T1000 (cell line): ENCODE measurements at places on chromosomes 3 and 15.

DNA sequence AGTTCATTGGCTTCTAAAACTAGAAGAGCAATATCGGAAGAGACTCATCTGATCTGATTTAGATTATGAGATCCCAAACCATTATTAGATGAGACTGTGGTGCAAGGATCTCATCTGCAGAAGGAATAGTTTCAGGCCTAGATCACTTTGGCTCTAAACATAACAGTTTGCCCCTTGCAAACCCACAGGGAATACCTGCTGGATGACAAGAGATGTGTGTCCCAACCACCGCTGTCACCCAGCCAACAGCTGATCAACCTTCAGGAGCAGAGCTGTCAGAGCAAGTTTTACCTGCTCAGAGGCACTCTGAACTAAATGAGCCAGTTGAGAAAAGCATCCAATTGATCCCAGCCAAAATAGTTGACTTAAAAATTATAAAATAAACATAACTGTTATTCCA, 64.0 kb upstream of the ST3GAL6 start:
- no peak for DNase-seq

DNA sequence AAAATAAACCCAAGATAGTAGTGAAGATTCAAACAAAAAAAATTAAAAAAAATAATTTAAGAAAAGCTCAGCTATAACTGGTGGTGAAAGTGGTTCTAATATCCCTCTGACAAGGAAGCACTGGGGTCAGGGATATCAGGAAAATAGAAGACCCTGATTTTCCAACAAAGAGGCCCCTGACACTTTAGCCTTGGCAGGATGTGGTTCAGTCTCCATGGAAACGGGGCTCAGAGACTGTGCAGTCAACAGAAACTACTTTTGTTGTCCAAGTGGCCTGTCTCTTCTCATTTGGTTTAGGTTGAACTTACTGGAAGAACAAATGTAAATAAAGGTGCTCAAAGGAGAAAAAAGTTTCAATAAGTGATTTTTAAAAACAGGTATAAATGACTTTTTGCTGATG, 27.2 kb downstream of the INTS14 start:
- DNase-seq, result no peak

- DNase-seq, result no peak
Measured at GRCh38 chr3:122770521-122771202, 23.0 kb downstream of the HSPBAP1 start.

GRCh38 chr3:153749070-153749610, 372.1 kb upstream of the ARHGEF26 start:
- DNase-seq, result no peak

GRCh38 chr3:27049792-27050191, 319.4 kb downstream of the NEK10 start:
- DNase-seq, result no peak

GRCh38 chr3:35647461-35647860, 8.1 kb downstream of the ARPP21 start:
- DNase-seq, result no peak

DNA sequence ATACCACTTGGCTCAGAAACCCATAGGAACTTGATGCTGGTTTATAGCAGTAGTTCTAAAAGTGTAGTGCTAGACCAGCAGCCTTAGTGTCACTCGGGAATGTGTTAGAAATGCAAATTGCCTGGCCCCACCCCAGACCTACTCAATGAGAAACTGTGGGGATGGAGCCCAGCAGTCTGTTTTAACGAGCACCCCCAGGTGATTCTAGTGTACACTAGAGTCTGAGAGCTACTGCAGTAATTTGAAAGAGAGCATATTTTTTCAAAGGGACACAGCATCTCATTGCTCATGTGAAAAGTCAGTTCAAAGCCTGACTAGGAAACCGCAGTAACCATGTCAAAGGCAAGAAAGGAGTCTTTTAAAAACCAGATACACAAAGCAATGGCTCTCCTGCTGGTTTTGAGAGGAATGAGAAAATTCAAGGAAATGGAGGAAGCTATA, 313.4 kb downstream of the SQOR start:
- DNase-seq, result no peak

DNA sequence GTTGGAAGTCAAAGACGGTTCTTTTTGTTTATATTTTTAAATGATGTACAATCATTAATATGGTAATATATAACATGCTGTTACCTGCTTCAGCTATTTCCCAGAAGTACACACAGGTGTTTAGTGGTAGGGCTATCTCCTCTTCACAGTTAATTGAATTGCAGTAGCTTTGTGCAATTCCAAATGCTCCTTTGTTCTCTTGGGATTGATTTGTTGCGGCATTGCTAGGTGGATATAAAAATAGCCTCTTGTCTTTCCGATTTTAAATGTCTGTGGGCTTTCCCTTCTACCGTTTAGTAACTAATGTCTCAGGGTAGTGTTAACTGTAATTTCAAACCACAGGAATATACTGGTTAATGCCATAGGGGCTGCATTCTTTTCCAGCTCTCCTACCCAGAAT, 307.6 kb upstream of the SLITRK3 start:
- no peak for DNase-seq

DNA sequence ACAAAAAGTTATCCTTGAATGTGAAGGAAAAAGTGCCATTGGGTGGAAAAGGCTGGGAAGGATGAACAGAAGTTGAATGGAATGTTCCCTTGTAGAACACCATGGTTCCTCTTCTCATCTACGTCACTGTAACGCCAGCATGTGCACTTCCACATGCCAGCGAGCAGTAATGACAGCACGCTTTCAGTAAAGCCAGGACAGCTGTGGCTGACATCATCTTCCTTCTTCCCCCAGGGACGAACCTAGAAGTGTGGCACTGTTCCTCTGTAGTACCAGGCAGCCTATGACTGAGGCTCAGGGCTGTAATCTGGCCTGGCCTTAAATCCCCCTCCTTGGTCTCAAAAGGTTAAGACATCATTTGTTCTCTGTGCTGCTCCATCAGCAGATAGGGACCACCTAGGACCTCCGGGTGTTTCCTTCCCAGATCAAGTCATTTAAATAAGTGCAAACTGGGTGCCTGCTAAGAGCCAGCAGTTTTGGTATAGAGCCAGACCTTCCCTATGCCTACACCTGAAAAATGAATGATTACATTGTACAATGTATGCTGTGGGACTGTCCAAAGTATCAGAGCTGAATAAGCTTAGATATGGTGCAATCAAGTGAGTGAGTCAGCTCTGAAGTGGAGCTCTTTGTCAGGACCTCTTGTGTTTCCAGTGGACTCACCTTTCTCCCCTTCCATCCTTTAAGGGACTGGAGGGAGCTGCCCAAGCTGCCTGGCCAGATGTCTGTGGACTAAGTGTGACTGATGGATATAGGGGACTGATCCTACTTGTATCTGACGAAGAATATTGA, 5.6 kb upstream of the SRPRB start:
- DNase-seq, result no peak

DNA sequence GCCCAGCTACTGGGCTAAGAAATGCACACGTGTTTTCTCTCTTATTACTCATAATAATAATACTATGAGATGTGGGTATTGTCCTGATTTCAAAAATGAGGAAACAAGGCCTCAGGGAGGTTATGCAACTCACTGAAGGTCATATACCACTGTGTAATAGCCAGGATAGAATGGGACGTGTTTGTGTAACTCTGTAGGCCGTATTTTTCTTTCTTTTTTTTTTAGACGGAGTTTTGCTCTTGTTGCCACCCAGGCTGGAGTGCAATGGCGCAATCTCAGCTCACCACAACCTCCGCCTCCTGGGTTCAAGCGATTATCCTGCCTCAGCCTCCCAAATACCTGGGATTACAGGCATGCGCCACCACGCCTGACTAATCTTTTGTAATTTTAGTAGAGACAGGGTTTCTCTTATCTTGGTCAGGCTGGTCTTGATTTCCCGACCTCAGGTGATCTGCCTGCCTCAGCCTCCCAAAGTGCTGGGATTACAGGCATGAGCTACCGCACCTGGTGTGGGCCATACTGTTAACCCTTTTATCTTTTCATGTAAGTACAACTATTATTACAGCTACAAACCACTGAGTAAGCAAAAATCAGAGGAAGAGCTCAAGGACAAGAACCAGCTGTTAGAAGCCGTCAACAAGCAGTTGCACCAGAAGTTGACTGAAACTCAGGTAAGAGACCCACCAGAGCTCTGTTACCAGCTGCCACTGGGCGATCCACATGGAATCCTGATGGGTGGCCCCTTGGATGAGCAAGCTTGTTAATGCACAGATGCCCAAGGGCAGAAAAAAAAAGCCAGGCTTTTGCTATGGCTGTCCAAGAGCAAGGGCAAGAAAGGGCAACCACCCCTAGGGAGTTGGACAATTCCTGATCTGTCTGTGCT, 6.7 kb downstream of the KNSTRN start:
- DNase-seq, result no peak

- no peak for DNase-seq
Measured at GRCh38 chr3:19139863-19140262, 8.4 kb upstream of the KCNH8 start.

DNA sequence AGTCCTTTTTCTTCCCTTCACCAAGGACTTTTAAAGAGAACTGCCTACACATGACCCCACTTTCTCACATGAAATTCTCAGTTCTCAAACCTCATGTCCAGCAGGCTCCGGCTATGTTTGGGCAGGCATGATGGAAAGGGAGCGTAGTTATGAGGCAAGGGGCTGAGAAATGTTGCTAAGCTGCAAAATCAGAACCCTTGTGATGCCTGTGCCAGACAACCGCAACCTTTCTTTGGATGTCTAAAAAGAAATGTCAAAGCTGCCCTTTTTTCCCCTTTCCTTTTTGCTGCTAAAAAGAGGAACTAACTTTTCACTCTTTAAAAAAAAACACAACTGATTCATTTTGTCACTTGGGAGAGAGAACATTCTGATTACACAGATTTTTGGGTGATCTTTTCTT, 19.2 kb downstream of the GNB4 start:
- DNase-seq, result no peak

DNA sequence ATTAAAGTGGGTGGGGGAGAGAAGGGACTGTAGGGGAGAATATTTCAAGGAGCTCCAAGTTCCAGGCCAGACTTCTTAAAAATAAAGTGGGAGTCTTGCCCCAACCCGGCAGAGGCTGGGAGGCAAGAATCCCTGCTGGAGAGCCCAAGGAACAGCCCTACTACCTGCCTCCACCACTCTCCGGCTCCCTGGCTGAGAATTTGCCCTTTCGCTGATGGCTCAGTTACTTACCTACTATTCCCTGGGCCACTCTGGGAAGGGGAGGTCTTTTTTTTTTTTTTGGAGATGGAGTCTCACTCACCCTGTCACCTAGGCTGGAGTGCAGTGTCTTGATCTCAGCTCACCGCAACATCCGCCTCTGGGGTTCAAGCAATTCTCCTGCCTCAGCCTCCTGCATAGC, 15.5 kb downstream of the MYL3 start:
- DNase-seq, result no peak

DNA sequence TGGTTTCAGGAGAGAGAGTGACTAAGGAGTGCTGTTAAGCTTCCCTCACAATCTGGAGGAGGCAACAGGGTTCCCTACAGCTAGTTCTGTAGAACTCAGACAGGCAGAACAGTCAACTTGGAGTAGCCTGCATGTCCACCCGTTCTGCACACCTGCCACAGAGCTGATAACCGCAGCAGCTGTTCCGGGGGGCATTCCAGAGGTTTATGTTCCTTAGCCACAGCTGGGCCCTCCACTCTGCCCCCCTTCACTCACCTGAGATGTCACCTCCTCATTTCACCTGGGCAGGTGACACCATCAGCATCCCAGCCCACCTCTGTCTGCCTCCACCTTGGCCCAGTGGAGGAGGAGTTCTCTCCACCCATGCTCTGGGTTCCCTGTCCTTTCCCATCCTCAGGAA, 22.6 kb downstream of the XYLB start:
- DNase-seq, result no peak

DNA sequence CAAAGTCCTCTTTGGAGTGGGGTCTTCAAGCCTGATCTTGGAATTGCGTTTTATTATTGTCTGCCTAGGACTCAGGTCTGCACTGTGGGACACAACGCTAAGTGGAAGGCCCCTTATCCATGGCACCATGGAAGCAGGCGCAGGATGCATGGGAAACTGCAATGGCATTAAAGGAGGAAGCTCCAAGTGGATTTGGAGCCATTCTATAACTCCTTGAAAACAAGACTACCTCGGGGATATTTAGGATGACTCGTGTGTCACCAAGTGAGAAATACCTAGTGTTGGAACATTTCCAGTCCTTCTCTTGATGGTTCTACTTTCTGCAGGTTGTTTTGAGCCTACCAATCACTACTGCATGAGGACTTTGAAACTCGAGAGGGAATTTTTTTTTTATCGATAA, 126.6 kb upstream of the ZBED2 start:
- DNase-seq, result no peak

- no peak for DNase-seq
Measured at GRCh38 chr3:1037631-1038030, 55.2 kb upstream of the CNTN6 start.

DNA sequence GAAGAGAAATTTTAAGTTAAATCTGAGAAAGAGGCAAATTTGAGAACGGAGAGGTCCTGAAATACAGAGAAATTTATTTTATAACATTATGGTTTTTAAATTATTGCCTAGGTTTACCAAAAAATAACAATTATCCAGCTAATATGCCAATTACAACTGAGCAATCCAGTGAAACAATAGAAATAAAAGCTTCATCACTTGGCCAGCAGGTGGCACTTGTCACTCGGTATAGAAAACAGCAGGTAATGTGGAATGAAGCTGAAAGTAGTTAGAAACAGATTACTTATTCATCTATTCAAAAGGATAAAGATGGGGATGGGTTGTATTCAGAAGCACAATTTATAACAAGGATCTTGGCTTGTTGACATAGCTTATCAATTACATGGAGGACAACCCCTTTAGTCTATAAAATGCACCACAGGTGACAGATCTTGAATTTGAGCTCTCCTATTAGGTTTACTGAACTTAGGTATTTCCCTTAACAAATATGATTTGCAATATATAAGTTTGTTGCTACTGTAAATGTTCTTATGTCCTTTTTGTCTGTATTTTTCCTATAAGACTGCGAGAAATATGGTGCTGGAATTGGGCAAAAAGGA, 70.1 kb upstream of the GUCA1C start:
- no peak for DNase-seq

GRCh38 chr3:549636-550035, 353.1 kb downstream of the CHL1 start:
- DNase-seq, result no peak

DNA sequence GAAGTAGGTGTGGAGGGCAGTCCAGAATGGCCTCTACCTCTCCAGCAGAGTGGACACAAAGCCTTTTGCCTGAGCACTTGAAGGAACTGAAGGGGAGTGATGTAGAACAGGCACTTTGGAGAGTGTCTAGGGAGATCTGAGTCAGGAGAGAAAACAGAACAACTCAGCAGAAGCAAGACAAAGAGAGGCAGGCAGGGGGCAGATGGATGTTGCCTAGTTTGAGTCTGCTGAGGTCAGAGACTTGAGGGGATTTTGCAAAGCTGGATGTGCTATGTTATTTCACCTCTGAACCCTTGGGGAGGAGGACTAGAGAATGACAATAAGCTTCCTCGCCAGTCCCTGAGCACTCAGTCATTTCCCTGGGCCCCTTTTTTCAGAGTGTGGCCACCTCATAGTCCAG, 366.4 kb downstream of the EPHB1 start:
- no peak for DNase-seq

- no peak for DNase-seq
Measured at GRCh38 chr3:135736740-135737139, 228.8 kb upstream of the PPP2R3A start.

- DNase-seq, result no peak
Measured at GRCh38 chr3:107430214-107430995, 53.2 kb downstream of the CCDC54 start.
